Neural progenitor cell (in vitro differentiated cells): ENCODE measurements at places on chromosomes 16 and 17.

DNA sequence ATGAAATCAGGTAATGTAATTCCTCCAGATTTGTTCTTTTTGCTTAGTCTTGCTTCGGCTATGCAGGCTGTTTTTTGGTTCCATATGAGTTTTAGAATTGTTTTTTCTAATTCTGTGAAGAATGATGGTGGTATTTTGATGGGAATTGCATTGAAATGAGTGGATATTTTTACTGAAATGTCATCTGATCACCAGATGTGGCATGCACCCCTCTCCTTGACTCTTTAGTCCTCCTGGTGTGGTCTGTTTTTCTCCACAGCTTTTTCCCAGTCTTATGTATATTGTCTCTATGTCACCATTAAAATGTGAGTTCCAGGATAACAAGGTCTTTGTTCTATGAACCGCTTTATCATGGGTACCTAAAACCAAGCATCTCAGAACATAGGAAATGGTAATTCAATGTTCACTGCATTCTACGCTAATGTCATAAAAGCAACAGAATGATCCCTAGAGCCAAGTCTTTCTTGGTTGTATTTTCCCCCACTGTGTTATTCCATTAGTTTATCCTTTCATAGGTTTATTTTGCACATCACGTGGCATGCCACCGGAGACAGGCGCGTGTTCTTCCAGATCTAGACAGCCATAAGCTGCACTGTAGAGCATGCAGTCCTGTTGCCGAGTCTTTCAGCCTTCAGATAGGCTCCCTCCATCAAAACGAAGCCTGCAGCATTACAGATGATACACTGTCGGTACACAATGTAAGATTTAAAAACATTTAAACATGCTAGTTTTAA lies 172.5 kb downstream of the RPTOR start:
- DNase-seq, result no peak

DNA sequence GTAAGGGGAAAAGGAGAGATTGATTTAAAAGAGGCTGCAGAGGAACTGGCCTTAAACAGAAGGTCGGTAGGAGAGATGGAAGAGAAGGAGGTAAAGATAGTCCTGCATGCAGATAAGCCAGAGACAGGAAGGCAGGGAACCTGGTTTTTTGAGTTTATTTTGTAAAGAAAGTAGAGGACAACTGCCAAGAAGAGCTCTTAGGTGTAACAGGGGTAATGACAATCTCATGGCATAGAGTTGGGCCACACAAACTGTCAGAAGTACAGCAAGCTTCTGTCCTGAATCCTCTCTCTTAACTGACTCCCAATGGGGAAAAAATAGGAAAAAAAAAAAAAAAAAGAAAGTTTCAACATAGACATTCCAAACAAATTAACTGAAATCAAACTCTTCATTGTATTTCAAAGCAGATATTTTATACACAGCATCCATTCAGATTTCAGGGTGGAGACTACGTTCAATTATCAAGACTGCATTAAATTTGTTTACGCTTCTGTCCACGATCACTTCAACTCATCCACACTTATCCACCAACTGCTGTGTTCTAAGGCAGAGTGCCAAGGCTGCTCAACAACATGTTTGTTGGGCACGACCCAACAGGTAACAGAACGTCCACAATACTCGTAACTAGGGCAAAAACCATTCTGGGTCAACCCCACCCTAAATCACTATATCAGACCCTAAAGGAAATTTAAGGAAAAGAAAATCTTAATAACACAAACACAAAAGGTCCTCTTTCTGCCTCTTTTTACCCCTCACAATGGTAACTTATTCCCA lies 34.9 kb downstream of the USP31 start:
- no peak for DNase-seq

DNA sequence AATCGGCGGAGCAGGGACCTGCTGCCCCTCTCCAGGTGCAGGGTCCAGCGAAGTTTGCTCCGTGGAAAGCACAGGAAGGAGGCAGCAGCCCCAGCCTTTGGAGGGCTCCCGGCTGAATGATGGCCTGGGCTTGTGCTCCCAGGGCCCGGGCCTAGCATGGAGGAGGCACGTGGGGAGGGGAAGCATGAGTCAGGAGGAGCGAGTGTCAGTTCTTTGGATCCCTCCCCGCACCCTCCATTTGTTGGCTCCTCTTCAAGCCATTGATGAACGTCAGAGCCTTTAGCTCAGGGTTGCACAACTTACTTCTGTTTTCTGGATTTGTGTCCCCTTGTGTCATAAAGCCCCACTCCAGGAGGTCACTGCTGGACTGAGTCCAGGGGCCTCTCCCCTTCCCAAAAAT lies 25.8 kb downstream of the TTYH2 start:
- DNase-seq, result no peak

GRCh38 chr17:73342050-73342522 lies 30.3 kb upstream of the CDC42EP4 start:
- peak; percentile 93 for DNase-seq

- DNase-seq, result peak; percentile 54
These were observed at the start of gene EME2 for GRCh38 chr16:1772362-1772907. TSS of gene EME2 (plus strand) at chr16:1772810. CDS start at chr16:1773228, 418 bp downstream.

- DNase-seq, result no peak
These were observed 16.4 kb upstream of the SLC6A4 start for GRCh38 chr17:30251931-30252330.

DNA sequence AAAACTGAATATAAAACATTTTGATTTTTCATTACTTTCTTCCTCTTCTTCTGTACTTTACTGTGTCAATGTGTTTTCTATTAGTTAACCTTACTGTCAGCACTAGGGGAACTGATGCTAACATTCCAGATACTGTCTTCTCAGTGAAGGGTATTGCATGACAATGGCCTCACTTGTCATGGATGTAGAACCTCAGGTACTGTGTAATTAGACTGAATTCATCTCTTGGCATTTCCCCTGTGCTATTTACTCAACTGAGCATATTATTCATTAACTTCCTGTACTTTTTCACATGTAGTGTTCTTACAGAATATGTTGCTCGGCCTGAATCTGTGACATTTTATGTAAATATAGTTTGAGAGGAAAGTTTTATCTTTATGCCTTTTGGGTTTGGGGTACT lies 237.0 kb downstream of the CA10 start:
- DNase-seq, result no peak

DNA sequence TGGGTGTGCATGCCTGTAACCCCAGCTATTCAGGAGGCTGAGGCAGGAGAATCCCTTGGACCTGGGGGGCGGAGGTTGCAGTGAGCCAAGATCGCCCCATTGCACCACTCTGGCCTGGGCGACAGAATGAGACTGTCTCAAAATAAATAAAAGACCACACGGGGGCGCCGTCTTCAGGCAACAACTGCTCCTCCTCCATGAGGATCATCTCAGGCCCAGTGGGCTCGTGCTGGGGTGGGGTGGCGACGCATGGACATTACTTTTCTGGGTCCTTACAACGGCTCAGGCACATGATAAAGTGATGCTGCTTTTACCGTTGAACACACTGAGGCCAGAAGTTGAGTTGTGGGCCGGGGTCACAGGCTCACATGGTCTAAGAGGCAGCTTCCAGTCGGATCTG lies 56.2 kb downstream of the PRMT7 start:
- peak; percentile 76 for DNase-seq

- no peak for DNase-seq
These were observed 55.4 kb upstream of the CREBBP start for GRCh38 chr16:3935921-3936320.

- DNase-seq, result no peak
These were observed 441.6 kb downstream of the HAPSTR1 start for GRCh38 chr16:9533042-9533441.

- DNase-seq, result no peak
These were observed 34.9 kb upstream of the RBFOX3 start for GRCh38 chr17:79645777-79646088.

- DNase-seq, result no peak
These were observed 6.4 kb downstream of the LIMD2 start for GRCh38 chr17:63693411-63694113.

DNA sequence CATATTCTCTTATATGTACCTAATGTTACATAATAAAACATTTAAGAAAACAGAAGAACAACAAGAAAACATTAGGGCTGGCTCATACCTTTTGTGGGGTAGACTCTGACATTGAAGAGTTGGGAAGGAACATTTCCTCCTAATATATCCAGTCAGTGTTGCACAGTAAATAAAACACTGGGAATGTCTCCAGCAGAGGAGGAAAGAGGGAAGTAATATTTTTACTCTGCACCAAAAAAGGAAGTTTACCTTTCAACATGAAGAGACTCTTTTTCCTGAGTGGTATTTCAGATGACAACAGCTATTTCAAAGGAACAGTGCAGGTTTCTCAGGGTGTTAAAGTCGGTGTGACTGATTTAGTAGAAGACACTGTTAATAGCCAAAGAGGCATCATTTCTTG lies 31.9 kb downstream of the EPN2 start:
- no peak for DNase-seq

DNA sequence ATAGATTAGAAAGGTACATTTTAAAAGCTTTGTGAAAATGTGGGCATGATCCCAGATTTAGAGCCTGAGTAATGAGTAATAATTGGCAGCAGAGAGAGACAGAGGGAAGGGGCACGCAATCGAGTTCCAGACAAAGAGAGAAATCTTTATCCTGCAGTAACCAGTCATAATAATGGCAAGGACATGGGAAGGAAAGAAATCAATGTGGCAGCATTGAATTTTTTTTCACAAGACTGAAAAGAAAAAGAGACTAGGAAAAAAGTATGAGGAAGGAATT lies 790.8 kb upstream of the SOX9 start:
- DNase-seq, result no peak

DNA sequence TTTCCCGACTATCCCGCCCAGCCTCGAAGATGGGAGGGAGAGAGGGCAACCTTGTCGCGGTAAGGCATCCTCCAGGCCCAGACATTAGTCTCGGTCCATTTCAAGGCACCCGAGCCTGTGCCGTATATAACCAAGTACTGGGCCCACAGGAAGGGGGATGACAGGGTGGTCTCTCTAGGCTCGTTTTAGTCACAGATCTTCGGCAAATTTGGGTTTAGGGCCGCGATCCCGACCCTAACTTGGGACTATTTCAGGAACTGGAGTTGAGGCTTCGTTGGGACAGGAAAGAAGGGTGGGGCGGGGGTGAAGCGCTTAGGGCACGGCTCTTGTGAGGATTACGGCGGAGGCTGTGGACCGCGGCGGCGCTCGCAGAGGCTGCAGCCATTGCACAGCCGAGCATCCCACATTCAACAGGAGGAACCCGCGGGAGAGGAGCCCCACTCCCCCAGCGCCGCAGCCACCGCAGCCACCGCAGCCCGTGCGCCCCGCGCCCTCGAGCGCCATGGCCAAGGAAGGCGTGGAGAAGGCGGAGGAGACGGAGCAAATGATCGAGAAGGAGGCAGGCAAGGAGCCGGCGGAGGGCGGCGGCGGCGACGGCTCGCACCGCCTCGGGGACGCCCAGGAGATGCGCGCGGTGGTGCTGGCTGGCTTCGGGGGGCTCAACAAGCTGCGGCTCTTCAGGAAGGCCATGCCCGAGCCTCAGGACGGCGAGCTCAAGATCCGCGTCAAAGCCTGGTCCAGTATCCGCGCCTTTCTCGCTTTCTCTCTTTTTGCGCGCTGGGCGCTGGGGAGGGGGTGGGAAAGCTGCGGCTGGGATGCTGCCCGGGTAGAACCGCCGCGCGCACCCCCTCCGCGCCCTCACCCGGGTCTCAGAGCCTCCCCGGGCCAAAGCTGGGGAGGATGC lies at the start of gene VAT1L:
Gene VAT1L, plus strand, starts transcription at position 384 of the 904 bp plus-strand sequence. Its CDS starts 119 bp downstream, at position 503.
- DNase-seq, result peak; percentile 78

DNA sequence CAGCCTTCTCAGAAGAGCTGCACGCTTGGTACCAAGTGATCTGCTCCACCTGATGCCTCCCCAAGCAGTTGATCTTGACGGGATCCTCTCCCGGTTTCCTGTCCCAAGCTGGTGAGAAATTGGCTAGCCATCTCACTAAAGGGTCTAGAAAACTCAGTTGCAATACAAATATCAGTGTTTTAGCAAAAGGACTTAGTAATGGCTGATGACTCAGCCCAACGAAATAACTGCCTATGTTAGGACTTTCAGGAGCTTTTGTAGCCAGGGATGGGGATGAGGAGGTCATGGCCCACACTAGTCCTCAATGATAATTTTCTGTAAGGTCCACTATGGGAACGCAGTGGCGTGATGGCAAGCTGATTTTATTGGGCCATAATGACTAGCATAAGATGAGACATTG lies 23.3 kb upstream of the ENGASE start:
- DNase-seq, result no peak

GRCh38 chr16:72467157-72467759 lies 295.3 kb upstream of the PMFBP1 start:
- DNase-seq, result peak; percentile 64

DNA sequence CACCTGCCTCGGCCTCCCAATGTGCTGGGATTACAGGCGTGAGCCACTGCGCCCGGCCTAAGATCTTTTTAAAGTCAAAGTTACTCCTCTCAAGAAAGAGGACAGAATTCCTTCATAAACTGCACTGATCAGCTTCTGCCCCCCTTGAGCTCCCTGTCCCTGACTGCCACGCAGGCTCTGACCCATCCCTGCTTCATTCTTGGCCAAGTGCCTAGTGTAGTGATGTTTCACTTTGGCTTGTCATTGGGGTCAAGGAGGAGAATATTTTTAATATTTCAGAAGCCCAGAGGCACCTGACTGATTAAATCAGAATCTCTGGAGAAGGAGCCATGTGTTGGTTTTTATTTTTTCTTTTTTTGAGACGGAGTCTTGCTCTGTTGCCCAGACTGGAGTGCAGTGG lies 9.1 kb downstream of the MRM1 start:
- no peak for DNase-seq

DNA sequence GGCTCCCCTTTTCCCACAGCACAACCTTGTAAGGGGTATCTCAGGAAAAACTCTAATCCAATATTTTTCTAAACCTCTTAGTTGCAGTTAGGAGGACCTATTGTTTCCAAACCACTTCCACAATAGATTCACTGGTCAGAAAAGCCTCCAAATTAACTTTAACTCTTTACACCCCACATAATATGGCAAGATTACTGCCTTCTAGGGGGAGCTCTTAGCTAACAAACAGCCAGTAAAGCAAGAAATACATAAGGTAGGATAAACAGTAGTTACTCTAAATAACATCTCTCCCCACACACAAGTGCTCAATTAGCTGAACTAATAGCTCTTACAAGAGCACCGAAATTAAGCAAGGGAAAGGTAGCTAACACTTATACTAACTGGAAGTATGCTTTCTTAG lies 192.1 kb upstream of the KIF2B start:
- peak; percentile 51 for DNase-seq

- DNase-seq, result no peak
These were observed 50.9 kb downstream of the CYB561 start for GRCh38 chr17:63395075-63395805.

DNA sequence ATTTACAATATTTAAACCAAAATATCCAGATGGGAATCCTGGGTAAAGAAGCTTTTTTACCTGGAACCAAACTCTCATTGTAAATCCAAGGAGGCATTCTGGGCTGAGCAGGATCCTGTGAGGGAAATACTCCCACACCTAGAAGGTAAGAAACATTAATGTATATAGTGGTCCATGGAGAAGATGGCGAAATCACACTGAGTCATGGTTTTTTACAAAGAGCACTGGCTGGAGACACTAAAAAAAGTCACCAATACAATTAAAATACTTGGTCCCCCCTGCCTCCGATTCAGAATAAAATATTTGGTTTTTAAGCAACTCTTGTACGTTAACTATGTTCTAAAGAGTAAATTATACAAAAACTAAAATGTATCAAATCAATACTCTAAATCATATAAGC lies 32.9 kb downstream of the SYNRG start:
- DNase-seq, result no peak
